Osteoblast (primary cell): ENCODE measurements at places on chromosomes 16 and 17.

- no peak for DNase-seq
Observed at GRCh38 chr17:17971431-17972125, 622 bp downstream of the TOM1L2 start.

GRCh38 chr17:9937241-9937761 lies 32.2 kb upstream of the RCVRN start:
- peak; percentile 62 for DNase-seq

DNA sequence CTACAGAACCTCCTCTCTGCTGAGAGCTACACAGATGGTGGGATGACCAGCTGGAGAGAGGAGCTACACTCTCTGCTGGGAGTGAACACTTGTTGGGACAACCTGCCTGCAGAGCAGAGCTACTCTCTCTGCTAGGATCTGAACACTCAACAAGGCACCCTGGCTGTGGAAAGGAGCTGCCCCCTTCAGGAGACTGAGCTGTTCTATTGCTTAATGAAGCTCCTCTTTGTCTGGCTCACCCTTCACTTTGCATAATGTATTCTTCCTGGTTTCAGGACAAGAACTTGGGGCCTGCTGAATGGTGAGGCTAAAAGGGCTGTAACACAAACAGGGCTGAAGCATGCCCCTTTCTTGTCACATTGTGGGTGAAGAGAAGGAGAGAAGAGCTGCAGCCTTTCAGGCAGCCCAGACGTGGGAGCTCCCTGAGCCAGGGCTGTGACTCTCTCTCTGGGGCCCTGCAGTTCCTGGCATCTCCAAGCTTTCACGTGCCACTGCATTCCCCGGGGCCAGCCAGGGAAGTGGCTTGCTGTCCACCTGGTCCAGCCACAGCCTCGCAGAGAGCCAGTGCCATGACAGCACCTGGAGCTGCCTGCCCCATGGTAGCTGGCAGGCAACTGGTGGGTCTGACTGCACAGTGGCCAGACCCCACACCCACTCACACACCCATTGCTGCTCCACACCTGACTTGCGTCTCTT lies 272.8 kb upstream of the KCNJ16 start:
- no peak for DNase-seq

- DNase-seq = no peak
Observed at GRCh38 chr17:34920676-34921075, 40.6 kb downstream of the CCT6B start.

GRCh38 chr17:30393491-30393890 lies 14.8 kb downstream of the CPD start:
- DNase-seq = no peak

GRCh38 chr16:88381820-88382451 lies 823 bp upstream of the ZNF469 start:
- DNase-seq = peak; percentile 82

DNA sequence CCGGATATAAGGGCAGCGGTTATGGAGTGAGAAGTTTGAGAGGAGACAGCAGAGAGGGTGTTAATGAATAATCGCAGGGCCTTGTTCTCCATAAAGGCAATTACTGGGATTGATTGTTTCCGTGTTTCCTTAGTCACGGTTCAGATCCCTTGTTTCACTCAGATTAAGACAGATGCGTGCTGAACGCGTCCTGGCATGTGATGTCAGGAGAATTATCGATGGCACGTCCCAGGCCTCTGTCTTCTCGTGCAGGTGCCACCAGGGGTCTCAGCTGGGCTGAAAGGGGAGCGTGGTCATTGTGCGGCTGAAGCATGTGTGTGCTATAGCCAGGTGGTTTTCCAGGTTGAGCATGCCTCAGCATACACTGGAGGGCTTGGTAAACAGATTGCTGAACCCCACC lies 142.4 kb upstream of the NOL11 start:
- no peak for DNase-seq

DNA sequence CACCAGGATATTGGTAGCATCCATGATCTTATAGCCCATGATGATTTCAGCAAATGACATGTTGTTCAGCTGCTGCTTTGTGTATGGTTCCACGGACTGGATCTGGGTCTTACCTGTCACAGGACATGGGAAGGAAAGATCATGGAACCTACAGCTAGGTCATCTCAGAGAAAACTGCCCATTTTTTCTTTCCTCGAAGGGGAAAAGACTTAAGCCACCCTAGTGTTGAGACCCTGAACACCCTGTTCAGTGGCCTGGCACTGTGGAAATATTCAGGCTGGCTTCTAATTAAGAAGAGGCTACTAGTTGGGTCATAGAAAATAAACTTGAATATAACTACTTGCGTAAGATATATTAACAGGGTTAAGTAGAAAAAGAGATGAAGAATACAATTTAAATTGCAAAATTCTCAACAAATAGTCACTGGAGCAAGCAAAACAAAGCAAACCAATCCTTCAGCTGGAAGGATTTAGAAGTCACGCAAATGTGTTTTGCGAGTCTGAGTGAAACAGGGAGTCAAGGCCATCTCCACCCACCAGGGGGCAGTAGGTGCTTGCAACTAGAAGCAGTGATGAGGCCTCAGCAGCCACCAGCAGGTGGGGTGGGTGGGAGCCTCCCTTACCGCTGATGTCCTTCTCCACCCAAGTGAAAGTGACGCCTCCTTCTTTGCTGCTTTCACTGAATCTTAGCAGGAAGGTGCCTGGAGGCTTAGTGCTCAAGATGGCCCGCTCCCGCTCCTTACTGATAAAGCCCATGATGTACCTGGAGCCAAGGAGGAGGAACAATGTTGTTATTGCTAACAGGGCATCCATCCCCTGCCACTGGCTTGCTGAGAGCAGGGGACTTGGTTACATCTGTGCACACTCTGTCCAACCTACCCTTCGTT lies 34.3 kb downstream of the STAT5A start:
- peak; percentile 93 for DNase-seq

GRCh38 chr16:58378401-58378800 lies 13.9 kb upstream of the GINS3 start:
- DNase-seq = no peak

DNA sequence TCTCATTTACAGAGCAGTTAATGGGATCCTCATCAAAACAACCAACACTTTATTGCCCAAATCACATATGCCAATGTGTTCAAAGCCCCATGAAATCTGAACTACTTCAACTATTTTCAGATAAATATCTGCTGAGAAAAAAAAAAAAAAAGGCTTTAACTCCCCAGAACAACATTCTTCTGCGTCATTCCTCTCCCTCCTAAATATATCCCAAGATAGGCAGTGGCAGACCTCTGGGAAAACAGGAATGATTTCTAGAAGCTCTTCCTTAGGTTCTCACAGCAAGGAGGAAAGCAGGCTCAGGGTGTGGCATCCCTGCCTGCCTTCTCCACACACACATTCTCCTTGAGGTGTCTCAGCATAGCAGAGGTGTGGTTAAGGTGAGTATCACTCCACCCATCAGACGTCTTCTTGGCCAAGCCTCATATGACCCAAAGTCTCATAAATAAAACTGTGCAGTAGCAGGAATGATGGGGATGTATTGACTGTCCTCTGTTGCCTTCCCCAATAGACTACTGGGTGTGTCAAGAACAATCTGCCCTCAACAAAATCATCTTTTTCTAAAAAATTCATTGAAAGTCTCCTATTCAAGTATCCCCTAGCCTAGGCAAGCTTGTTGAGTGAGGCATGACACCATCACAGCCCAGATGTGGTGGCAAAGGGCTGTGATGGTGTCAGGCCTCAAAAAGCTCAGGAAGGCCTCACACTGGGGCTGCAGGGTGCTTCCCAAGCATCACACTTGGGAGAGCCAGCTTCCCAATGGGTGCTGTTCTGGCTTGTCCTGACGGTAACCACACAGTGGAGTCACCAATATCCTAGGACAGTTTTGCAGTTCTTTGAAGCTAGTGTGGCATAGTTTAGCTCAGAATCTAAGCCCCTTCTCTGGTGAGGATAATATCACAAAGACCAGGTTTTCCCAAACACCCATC lies 135.4 kb upstream of the SOX9 start:
- no peak for DNase-seq

DNA sequence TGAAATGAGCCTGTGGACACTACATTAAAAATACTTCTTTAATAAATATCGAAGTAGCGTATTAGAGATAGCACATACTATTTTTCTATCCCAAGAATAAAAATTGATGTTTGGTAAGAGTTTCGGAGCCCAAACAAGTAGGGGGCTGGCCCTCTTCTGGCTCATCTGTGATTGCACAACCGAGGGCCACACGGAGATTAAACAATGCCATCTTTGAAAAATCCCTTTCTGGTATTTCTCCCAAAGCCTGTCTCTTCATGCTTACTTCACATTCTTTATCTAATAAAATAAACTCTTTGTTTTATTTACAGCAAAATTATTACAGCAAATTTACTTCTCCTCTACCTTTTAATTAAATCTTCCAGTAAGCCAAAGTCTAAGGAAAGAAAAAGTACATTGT lies 9.6 kb upstream of the MYH11 start:
- no peak for DNase-seq

- DNase-seq = no peak
Observed at GRCh38 chr16:87380881-87381280, 2.7 kb downstream of the FBXO31 start.

DNA sequence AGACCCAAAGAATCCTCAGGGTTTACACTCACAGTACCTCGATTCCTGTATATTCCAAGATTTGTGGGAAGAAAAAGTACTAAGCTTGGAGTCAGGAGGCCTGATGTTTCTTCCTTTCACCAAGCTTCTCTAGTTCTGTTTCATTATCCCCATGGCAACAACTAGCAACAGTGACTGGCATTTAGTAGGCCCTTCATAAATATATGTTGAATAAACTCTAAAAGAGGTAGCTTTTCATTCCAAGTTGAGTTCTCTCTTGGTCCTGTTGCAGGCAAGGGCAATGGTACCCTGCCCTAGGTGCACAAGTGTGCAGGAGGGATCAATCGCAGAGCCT lies 527 bp upstream of the UBE2Z start:
- DNase-seq = peak; percentile 91

GRCh38 chr17:72852277-72852938 lies 240.1 kb downstream of the SLC39A11 start:
- DNase-seq = no peak

GRCh38 chr16:3202903-3203539 lies 15.0 kb downstream of the OR1F1 start:
- no peak for DNase-seq

DNA sequence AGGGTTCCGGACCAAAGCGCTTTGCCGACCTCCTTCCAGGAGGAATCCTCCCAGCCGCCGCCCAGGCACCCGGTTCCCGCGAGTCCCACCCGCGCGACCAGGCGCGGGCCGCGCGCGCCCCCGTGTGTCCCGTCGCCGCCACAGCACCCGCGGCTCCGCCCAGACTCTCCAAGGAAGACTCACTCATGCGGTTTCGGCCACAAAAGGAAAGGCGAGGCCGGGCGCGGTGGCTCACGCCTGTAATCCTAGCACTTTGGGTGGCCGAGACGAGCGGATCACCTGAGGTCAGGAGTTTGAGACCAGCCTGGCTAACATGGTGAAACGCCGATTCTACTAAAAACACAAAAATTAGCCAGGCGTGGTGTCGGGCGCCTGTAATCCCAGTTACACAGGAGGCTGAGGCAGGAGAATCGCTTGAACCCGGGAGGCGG lies 3.5 kb upstream of the PKMYT1 start:
- DNase-seq = peak; percentile 100
